SK-N-DZ (cell line): ENCODE measurements at places on chromosomes 4 and X.

- DNase-seq: no peak
Measured at GRCh38 chr4:859496-859895, 33.6 kb upstream of the CPLX1 start.

- DNase-seq: no peak
Measured at GRCh38 chr4:101464596-101464995, 117.3 kb upstream of the PPP3CA start.

DNA sequence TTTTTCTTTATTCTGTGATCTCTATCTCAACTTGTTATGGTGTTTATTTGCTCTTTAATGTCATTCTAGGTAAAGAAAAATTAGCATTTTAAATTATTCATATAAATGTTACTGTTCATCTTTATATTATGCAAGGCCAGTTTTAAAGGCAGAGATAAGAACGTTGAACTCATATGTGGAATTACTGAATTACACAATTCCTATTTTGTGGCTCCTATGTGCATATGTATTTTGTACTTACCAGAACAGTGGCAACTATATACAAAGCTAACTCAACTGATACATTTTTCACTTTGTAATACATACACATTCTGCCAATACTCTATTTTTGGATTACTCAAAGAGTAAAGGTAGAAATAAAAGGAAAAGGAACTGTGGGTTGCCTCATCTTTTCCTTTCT, 533.2 kb upstream of the NR3C2 start:
- no peak for DNase-seq

GRCh38 chr4:182536221-182536811, 293.1 kb downstream of the TENM3 start:
- DNase-seq: no peak

DNA sequence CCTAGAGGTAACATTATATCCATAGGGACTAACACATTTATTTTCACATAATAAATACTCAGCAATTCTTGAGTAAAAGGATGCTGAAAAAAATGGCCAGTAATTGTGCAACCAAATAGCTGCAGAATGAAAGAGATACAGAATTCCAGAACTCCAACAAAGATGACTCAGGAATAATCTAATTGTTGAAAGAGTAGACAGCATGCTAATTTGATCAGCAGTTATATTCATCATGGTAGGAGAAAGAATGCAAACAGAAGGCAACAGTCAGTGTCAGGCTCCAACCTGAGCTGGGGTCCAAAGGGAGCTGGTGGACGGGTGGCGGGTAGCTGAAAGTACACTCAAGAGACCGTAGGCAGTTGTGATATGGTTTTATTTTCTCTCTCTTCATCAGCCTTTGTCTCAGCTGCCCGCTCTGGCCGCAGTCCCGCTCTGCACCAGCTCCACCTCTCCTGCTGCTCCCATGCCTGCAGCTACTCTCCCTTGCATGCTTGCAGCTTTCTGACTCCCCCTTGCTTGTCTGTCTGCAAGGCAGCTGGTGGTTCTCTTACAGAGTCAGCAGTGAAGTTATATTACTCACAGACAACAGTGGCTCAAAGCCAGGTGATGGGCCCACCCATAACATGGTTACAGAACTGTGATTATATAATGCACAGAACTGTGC, 1150.1 kb downstream of the STIM2 start:
- peak; percentile 78 for DNase-seq

- no peak for DNase-seq
Measured at GRCh38 chr4:8554555-8555100, 25.6 kb upstream of the GPR78 start.

DNA sequence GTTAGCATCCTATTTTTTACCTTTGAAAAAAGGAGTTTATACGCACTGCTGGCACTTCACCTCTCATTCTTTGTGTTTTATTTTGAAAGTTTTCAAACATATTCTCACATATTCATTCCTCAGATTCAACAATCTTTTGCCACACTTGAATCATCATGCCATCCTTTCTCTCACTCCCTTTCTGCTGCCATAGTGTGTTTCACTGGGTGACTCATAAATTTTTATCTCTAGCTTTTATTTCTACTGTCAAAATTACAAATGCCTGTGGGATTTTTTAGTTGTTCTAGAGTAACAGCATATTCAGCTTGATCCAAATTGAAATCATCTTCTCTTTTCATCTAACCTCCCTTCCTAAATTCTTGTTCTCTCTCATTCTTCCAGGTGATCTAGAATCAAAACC, 28.0 kb downstream of the MFSD8 start:
- no peak for DNase-seq

GRCh38 chr4:166941629-166942028, 292.7 kb downstream of the SPOCK3 start:
- DNase-seq: no peak

DNA sequence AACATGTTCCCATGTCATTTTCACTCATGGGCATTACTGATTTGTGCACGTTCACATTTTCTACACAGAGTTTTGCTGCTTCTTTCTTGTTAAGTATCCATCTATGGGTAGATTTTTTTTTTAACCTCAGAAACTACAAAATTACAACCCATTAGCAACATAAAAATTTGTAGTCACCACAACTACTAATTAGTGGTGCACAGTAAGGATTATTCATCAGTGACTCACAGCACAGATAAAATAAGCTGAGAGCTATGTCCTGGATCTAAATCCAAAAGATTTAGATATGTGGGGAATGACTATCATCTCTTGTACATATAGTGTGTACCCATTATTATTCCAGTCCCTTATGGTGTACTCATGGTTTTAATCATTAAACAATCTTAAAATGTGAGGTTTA, 19.7 kb upstream of the AMELX start:
- no peak for DNase-seq

GRCh38 chrX:40550066-40550465, 30.7 kb upstream of the ATP6AP2 start:
- DNase-seq: peak; percentile 54

GRCh38 chrX:50211510-50211909, 6.9 kb downstream of the CCNB3 start:
- no peak for DNase-seq

GRCh38 chrX:32397562-32398216, 813.7 kb downstream of the DMD start:
- DNase-seq: no peak

DNA sequence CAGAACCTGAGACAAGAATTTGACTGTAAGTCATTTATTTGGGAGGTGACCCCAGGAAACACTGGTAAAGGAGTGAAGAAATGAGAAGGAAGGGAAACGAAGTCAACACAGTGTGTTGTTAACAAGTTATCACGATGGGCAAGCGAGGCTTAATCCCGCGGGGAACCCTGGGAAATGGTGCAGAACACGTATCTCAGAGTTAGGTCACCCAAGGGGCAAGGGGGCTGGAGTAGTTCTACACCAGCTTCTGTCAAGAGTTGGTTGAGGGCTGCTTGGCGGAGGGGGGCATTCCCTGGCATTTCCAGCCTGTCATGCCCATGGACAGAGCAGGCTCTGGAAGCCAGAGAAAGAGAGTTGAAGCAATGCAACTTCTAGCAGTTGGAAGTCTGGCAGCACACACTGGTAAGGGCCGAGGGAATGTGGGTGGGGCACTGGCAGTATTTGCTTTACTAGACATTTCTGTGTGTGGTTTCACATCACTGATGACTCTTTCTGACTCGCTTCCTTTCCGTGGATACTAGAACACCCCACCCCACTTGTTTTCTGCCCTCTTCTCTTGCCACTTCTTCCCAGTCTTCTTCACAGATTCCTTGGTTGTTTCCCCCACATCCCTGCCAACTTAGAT, 52.2 kb upstream of the ADGRG2 start:
- no peak for DNase-seq

DNA sequence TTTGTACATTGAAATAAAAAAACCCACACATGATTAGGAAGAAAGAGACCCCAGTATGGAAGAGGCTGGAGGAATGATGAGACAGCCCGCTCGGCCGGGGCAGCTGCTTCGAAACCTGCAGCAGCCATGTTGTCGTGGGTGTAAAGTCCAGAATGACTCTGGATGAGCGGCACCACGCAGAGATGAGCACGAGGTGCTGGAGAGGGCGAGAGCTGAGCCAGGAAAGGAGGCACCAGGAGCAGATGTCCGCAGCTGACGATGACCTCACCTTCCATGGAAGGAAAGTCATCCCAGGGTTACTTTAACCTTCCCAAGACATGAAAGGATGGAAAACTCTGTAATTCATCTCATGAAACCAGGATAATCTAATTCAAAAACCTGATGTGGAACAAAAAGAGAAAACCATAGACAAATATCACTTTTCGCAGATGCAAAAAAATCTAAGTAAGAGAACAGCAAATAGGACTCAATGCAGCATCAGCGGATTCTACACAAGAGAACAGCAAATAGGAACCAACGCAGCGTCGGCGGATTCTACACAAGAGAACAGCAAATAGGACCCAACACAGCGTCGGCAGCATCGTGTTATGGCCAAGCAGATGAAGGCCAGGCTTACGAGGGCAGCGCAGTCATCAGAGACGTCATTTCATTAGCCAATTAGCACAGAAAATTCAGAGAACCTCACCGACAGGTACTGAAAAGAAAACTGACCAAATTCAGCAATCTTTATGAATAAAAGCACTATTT, 25.9 kb upstream of the SPON2 start:
- no peak for DNase-seq

GRCh38 chrX:153685156-153685536, 2.6 kb upstream of the SLC6A8 start:
- DNase-seq: peak; percentile 58

GRCh38 chr4:5821665-5822358, 71.1 kb downstream of the CRMP1 start:
- no peak for DNase-seq

DNA sequence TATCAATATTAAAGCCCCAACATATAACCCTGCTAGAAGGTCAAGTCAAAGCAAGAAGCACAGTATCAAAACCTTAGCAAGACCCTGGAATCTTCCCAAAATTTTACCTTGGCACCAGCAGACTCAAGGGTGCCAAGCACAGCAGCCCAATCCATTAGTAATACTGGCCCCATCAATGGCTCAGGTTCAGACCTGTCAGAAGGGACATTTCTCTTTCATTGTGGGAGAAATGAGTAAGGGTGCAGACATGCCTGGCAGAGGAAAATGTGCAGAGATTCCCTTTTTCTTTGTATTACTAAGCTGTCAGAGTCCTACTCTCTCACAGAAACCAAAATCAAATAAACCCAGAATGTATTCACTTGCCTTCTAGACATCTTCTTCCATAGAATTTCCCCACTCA, 203.9 kb downstream of the EVC2 start:
- DNase-seq: no peak

- DNase-seq: no peak
Measured at GRCh38 chrX:126551725-126552312, 795 bp downstream of the DCAF12L1 start.

GRCh38 chr4:160809576-160809975, 1354.2 kb downstream of the FSTL5 start:
- DNase-seq: no peak

GRCh38 chr4:41185614-41186592, 28.4 kb downstream of the APBB2 start:
- DNase-seq: no peak

- DNase-seq: no peak
Measured at GRCh38 chr4:48129307-48130014, 4.6 kb downstream of the TXK start.

- no peak for DNase-seq
Measured at GRCh38 chr4:21002286-21002685, 302.0 kb downstream of the PACRGL start.

- DNase-seq: no peak
Measured at GRCh38 chr4:86640469-86640868, 46.4 kb downstream of the PTPN13 start.

- peak; percentile 91 for DNase-seq
Measured at GRCh38 chr4:133148690-133149363, at the start of gene PCDH10. Gene PCDH10 (plus strand): TSS chr4:133149294. CDS start chr4:133150141, 847 bp downstream.

GRCh38 chr4:56607926-56608325, 73.2 kb downstream of the HOPX start:
- no peak for DNase-seq

DNA sequence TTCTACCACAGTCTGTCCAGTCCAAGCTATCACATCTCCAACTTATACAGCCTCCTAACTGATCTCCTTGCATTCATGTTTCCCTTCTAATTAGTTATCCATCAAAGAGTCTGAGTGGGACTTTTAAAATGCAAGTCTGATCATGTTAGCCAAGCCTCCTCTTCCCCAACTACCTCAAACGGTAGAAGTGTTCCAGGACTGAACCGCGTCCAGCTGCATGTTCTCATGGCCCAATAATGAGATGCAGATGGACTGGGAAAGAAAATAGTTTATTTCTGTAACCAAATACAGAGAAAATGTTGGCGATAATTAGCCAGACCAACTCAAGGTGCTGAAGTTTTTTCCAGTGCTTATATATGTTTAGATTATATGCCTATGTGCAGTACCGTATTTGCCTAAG, 46.6 kb upstream of the PPP1R2C start:
- DNase-seq: no peak

- no peak for DNase-seq
Measured at GRCh38 chrX:2498781-2499302, 1.9 kb downstream of the DHRSX start.

DNA sequence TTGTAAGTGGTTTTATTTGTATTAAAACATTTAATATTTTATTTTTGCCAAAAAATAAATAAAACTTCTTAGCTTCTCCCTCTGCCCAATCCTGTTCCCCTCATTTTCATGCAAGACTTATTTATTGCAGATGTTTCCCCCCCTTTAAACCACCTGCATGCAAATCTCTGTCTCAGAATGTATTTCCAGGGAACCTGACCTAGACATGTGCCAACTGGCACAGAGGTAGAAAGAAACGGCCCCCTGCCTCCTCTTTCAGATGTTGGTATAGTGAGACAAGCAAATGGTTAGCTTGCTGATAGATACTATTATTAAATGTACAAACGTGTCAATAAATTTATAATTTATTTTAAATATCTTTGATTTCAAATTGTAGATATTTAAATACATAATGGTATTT, 47.1 kb downstream of the KLF3 start:
- DNase-seq: no peak

DNA sequence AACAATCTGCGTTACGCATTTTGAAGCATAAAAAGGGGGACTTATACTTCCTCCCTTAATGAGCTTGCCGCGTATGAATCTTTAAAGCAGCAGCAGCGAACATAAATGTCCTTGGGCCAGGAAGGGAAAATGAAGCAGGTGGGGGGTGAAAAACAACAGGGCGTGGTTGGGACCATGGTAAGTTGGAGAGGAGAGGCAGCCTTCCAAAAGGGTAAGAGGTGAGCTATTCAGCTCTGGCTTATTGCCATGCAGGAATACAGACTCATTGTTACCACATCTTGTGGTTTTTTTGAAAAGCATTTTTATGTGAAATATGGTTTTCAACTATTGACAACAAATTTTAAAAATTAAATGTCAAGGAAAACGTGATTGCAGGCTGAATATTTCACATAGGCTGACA, 710.7 kb upstream of the FAM241A start:
- DNase-seq: no peak

DNA sequence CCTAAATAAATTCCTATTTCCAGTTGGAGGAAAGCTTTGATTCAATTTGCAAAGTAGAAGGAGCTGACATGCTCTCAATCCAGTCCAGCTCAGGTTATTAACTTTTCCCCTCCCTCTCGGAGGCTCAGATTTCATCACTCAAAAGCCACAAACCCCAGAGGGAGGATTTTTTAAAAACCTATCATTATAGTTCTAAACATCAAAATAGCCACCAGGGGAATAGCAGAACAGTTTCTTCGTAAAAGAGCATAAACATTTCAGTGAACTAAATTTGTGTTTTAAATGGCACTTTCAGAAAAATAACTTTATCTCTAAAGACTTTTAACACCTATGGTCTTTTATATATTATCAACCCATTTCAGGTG, 8.8 kb downstream of the GPRIN3 start:
- no peak for DNase-seq
